ENCODE measurements at places on chromosomes 16 and 17.
A peak's percentile ranks its signal among the peaks of the same experiment; 100 is the strongest.

DNA sequence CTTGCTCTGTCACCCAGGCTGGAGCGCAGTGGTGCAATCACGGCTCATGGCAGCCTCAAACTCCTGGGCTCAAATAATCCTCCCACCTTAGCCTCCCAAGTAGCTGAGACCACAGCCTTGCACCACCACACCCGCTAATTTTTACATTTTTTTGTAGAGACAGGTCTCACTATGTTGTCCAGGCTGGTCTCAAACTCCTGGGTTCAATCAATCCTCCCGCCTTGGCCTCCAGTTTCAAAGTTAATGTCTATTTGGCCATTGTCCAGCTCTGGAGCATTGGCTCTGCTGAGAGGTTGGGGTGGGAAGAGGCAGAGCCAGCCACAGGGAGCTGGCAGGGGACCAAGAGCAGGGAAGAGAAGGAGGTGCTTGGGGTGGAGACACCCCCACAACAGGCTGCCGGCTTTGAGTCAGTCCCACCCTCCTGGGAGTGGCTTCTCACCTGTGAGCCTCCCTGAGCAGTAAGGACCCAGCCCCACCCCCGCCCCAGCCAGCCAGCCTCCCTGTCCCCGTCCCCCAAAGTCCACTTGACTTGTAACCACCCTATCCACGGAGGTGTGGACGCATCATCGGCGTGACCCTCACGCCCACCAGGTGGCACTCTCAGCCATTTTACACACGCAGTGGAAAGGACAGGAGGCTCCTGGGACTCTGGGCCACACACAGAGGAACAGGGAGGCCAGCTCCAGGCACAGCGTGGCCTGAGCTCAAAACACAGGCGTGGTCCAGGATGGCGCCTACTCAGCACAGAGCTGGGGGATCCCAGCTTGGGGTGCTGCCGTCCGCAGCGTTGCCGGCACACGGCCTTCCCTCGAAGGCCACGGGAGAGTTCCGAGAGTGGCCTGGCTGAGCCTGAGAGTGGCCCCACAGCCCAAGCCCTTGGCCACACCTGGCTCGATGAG lies 22.8 kb upstream of the PVALEF start:
- peak; percentile 74 for DNase-seq

- peak; percentile 75 for DNase-seq
These were observed 62.6 kb downstream of the TUBD1 start for GRCh38 chr17:59830007-59830630.

- DNase-seq = no peak
These were observed 77.0 kb upstream of the CA10 start for GRCh38 chr17:52235516-52235915.

GRCh38 chr17:79595471-79595870 lies 15.4 kb downstream of the RBFOX3 start:
- no peak for DNase-seq

GRCh38 chr16:70390774-70391173 lies 44.1 kb downstream of the DDX19A start:
- no peak for DNase-seq

DNA sequence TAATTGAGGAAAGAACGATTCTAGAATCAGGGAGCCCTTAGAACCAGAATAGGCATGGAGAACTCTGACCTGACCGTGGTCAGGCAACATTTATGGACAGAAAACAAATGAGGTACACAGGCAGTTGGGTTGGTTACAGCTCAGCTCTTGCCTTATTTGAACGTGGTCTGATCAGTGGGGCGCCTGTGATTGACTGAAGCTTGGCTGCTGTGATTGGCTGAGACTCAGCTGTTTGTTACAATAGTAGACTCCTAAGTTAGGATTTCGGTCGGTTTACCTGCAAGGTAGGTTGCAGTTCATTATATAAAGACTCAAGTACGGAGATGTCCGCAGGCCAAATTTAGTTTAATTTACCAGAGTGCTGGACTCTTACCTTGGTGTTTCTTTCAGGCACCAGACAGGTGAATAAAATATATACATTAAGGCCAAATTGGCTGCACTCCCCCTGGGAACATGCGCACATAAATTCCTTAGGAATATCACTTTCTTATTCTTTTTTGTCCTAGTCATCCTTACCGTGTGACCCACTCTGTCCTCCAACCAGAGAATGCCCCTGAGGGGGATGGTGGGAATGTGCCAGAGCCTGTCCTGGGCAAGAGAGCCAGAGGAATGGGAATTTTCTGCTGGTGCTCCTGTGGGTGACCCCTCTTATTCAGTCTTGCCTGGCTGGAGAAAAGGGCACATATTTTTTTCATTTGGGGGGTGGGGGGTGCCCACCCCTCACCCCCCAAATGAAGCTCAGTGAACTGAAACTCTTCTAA lies 7.5 kb upstream of the CSNK2A2 start:
- no peak for DNase-seq

DNA sequence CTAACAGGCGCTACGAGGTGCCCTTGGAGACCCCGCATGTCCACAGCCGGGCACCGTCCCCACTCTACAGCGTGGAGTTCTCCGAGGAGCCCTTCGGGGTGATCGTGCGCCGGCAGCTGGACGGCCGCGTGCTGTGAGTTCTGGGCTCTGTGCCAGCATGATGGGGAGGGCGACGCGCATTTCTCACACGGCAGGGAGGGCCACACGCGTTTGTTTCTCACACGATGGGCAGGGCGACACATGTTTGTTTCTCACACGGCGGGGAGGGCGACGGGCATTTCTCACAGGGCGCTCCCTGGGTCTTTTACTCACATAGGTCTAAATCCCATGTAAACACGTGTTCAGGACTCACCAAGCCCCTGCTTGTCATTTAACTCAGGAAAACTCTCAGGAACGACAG lies 4.4 kb downstream of the GAA start:
- no peak for DNase-seq

DNA sequence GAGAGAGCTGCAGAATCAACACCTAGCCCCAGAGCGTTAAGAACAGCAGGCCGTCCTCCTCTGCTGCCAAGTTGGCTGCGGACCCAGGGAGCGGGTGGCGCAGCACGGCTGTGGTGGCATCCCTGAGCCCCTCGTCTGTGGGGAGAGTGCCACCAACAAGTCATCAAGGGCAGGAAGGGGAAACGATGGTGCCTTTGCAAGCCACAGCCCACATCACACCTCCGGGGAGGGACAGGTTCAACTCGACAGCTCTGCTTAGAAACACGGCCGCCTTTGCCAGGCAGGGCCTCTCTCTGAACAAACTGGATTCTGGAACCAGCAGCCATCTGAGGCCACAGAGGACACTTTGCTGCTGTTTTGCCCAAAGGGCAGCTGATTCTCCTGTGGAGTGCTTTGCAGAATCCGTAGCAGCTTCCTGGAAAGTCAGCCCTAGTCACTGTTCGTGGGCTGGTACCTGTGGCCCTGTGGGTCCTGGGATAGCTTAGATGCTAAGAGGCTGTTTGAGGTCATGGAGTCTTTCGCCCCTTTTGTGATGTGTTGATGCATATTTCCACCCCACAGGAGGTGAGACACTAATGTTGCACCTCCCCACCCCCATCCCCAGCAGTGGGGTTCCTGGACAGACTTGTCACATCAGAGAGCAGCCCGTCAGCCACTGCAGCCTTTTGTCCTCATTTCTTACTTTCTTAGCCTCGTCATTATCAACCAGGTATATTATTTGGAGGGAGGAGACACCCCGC lies 270.6 kb downstream of the CPPED1 start:
- DNase-seq = peak; percentile 50

- DNase-seq = no peak
These were observed 217.8 kb upstream of the GSE1 start for GRCh38 chr16:85395207-85395912.

DNA sequence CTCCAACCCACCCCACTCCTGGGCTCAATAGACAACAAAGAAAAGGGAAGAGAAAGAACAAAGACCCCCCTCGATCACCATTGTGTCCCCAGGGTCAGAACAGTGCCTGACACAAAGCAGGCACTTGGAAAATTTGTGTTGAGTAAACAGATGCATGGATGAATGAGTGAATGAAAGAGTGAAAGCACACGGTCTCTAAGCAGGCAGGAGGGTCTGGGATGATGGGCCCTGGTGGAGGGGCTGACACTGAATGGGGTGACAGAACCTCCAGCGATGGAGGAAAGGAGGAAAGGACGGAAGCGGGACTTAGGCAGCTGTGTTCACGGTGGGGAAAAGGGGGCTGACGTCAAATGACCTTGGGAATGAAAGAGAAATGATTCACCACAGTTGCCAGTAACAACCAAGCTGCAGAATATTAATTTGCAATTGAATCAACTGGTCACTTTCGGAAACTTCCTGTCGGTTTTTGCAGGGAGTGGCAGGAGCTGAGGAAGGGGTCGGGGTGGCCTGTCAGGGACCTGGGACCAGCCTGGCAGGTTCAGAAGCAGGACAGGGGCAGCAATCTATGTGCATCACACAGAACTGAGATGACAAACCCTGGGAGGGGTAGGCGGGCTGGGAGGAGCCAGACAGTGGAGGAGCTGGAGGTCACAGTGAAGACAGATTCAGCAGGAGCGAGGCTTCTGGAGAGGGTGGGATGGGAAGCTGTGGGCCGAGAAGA lies 6.7 kb upstream of the GAST start:
- no peak for DNase-seq
